ENCODE measurements at places on chromosomes 16 and 17. TPM values are rescaled to one million over a fixed set of nuclear protein-coding genes. Genes with fewer than 3 reads are reported as not detected.

Gene TANC2
- 16.2 TPM for total RNA-seq

- DNase-seq = no peak
Observed at GRCh38 chr16:29726845-29727377, 18.9 kb downstream of the C16orf54 start.

DNA sequence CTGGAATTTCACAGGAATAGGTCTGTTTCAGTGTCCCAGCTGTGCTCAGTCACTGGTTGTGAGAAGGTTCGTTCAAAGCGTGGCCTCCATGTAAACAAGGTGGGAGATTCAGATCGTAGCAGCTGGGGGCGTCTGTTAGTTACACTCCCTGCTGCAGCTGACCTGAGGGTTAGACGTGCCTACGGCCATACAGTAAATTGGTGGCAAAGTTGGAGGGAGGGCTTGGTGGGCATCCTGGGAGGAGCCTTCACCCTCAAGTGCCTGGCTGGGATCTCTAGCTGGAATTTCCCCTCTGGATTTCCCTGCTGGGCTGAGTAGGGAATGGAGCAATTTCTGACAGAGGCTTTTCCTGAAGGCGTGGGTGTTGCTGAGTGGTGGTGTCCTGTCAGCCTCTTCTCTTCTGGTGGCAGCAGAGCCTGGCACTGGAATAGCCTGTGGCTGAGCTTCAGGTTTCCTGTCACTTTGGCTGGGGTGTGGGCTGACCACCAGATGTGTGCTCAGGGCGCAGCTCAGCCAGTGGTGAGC lies 6.4 kb downstream of the FCSK start:
- no peak for DNase-seq

Gene HSD17B2
- 181 TPM for total RNA-seq

DNA sequence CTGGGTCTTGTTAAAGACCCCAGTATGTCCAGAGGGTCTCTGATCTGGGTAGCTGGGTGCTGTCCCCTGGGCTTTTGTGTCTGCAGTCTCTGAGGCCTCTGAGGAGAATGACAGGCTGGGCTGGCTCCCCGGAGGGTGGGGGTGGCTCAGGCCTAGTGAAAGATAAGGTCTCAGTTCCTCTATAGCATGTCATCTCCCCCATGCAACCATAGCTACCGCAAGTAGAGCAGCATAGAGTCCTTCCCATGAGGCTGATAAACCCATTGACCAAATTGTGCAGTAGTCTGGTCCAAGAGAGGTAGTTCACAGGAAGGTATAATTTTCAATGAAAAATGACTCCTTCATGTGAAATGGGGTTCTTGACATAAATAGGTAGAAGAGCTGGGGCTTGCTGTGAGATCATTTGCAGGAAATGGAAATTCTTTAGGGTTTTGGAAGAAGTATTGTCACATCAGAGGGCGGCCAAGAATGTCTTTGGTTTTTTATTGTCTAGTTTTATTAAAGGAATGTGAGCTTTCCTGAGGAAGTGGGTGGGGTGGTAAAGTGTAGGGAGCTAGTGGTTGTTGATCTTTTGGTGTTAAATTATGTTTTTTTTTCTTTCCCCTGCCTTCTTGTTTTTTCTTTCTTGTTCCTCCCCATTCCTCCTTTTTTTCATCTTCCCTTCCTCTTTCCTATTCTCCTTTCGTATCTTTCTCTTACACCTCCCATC lies 21.0 kb downstream of the SLC7A6OS start:
- no peak for DNase-seq

GRCh38 chr17:40472733-40473452 lies 28.5 kb downstream of the TNS4 start:
- no peak for DNase-seq

GRCh38 chr16:9854675-9855074 lies 327.6 kb downstream of the GRIN2A start:
- no peak for DNase-seq

Gene APPBP2
- total RNA-seq = 30.7 TPM

Gene CCL11
- total RNA-seq = 4.9 TPM

GRCh38 chr16:75555213-75555706 lies 792 bp downstream of the TMEM231 start:
- DNase-seq = peak; percentile 80

Gene MEOX1
- 1.8 TPM for total RNA-seq

DNA sequence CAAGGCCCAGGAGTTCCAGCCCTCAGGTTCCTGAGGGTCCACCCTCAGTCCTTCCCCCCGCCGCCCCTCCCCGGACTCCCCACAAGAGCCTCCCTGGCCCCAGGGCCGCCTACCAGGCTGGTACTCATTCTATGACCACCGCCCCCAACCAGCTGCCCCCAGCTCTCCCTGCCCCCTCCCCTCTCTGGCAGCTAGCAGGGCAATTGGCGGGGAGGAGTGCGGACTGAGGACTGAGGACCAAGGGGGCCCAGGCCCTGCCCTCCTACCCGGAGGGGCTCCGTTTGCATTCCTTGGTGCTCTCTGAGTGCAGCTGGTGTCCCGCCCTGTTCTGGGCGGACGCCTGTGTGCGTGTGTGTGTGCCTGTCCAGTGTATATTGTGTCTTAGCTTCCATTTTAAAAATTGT lies 19.1 kb downstream of the UNC13D start:
- no peak for DNase-seq

- no peak for DNase-seq
Observed at GRCh38 chr17:50928646-50929045, 62.5 kb upstream of the TOB1 start.

DNA sequence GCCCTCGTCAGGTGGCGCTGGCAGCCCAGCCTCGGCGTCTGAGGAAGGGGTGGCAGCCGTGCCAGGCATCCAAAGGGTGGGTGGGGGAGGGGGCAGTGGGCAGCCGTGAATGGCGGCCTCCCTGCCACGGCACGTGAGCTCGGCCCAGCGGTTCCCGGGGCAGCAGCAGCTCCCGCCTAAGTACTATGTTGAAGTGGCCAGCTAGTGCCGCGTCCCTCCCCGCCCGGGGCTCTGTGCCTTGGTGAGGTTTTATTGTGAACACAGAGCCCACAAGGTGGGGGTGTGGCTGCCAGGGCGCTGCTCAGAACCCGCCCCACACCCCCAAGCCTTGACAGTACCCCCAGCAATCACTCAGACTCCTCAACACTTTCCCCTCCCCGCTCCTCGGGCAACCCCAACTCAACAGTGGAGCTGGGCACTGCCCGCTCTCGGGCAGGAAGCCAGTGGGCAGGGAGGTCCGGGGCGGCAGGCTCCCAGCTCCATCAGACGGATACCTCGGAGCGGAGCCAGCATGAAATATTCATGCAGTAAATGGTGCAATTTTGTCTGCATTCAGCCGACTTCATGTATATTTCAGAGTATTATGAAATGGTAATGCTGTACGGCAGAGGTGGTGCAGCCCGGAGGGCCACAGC lies 80.4 kb downstream of the ENGASE start:
- no peak for DNase-seq

DNA sequence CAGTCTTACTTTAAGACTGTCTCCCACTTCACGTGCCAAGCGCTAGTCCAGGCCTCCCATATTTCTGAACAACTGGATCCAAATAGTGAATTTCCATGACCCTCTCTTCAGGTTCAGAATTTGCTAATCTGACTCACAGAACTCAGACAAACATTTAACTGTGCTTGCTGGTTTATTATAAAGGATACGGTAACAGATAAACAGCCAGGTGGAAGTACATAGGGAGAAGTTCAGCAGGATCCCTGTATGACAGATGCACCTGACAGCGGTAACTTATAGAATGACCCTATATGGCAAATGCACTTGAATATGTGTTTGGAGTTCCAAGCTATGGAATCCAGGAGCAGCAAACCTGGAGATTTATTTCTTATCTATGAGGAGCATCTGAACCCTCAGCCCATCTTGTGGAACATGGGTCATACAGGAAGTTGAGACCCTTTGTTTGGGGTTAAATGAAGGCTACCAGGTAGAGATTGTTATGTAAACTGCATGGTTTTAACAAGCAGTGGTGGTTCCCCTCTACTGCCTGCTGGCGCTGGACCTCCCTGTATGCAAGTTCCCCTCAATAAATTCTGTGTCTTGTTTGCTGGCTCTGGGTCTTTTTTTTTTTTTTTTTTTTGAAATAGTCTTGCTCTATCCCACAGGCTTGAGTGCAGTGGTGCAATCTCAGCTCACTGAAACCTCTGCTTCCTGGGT lies 622.6 kb downstream of the KCNJ2 start:
- no peak for DNase-seq

Gene SEZ6
- 0.46 TPM for total RNA-seq

DNA sequence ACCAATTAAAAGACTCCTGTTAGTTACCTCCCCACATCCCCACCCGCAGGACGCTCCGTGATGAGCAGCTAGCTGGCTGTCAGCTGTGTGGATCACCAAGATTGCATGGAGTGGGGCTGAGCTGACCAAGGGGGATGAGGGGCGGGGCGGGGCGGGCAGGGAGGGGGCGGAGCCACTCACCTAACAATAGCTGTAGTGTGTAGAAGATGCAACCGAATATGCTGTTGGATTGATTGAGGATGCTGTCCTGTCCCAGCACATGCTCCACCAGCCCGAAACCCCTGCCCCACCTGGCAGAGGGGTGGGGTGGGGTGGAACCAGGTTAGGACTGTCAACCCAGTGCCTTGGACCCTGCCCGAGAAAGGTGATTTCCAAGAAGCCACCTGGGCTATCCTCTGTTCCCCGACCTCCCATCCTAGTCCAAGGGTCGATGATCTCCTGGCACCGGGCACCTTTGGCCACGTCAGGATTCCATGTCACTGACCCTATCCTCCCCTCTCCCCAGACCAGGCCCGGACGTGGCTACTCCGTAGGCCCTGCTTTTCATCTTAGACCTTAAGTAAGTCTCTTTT lies 1.4 kb downstream of the VKORC1 start:
- DNase-seq = no peak

GRCh38 chr17:2008332-2009126 lies 16.6 kb downstream of the RTN4RL1 start:
- DNase-seq = no peak

Gene PGS1
- total RNA-seq = 37.6 TPM

DNA sequence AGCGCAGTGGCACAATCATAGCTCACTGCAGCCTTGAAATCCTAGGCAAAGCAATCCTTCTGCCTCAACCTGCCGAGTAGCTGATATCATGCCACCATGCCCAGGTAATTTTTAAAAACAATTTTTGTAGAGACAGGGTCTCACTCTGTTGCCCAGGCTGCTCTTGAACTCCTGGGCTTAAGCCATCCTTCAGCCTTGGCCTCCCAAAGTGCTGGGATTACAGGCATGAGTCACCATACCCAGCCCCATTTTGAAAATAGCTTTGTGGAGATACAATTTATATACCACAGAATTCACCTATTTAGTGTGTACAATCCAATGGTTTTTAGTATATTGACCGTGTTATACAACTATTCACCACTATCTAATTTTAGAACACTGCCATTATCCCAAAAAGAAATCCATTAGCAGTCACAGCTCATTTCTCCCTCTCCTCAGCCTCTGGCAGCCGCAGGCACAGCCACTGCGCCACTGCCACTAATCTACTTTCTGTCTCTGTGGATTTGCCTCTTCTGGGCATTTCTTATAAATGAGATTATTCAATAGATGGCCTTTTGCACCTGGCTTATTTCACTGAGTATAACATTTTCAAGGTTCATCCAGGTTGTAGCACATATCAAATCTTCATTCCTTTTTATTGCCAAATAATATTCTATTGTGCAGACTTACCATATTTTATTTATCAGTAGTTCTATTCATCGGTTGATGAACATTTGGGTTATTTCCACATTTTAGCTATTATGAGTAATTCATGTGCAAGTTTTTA lies 6.5 kb downstream of the RNF157 start:
- DNase-seq = no peak

Gene CCL17
- not detected for total RNA-seq

GRCh38 chr17:79834565-79835469 lies 4.4 kb downstream of the CBX4 start:
- DNase-seq = peak; percentile 39

Gene SLC5A11
- 2.8 TPM for total RNA-seq

Gene TBC1D3I
- total RNA-seq = 0.22 TPM

Gene MRTFB
- total RNA-seq = 44.7 TPM

DNA sequence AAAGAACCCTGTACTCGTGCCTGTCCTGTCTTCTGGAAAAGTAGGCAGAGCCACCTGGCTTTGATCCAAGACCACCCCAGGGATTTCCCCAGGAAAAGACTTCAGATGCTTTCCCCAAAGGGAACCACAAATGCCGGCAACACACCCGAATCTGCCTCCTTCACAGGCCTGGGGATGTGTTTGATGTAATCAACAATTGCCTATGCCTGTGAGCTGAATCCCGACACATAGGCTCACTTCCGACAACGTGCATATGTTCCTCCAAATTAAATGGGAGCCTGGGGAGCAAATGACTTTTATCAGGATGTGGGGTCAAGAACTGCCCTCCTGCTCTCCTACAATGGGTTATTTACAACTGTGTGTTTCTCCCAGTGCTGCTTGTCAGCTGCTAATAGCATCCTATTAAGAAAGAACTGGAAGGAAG lies 535.2 kb upstream of the CDH11 start:
- DNase-seq = no peak

- DNase-seq = no peak
Observed at GRCh38 chr16:81536648-81537047, 92.0 kb downstream of the CMIP start.

Gene HOXB4
- total RNA-seq = 3.0 TPM

- no peak for DNase-seq
Observed at GRCh38 chr16:2768403-2769089, 8.5 kb downstream of the ELOB start.

- no peak for DNase-seq
Observed at GRCh38 chr16:50114357-50115129, 38.6 kb upstream of the TENT4B start.

Gene TSPAN10
- total RNA-seq = 0.18 TPM

DNA sequence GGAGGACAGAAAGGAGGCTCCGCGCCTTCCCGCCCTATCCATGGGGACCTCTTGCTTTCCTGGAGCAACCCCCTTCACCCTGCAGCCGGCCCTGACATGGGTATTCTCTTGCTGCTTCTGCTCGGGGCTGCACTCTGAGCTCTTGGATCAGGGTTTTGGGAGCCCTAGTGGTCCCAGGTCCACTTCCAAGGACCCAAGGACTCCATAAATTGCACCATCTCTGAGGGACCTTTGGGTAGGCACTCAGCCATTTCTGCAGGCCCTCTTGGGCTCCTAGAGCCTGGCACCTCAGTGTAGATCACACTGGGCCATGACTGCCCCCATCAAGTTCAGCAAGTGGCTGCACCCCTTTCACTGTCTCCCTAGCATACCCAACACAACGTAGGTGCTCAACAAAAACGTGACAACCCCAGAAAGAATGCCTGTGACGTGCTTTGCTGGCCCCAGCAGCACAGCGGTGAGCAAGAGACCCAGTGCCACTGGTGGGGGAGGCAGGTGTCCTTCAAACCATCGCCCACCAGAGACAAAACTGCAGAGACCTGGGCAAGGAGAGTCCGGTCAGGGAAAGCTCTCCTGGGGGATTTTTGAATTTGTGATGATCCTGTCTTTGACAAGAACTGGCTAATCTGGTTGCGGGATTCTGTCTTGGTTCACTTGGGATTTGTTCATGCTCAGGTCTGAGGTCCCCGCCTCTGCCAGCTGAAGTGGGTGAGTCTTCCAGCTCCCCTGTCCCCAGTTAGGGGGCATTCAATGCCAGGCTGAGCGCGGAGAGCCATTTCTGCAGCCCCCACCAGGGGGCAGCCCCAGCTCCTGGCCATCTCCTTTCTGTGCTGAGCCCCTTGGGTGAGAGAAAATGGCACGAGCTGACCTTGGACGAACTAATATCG lies 2.5 kb upstream of the RAB11FIP4 start:
- peak; percentile 16 for DNase-seq
